ENCODE measurements at places on chromosomes 1 and 21.

GRCh38 chr1:204647114-204647804 lies 38.3 kb downstream of the LRRN2 start:
- peak; percentile 83 for DNase-seq

- DNase-seq: no peak
Measured at GRCh38 chr1:101044749-101045148, 19.2 kb upstream of the DPH5 start.

DNA sequence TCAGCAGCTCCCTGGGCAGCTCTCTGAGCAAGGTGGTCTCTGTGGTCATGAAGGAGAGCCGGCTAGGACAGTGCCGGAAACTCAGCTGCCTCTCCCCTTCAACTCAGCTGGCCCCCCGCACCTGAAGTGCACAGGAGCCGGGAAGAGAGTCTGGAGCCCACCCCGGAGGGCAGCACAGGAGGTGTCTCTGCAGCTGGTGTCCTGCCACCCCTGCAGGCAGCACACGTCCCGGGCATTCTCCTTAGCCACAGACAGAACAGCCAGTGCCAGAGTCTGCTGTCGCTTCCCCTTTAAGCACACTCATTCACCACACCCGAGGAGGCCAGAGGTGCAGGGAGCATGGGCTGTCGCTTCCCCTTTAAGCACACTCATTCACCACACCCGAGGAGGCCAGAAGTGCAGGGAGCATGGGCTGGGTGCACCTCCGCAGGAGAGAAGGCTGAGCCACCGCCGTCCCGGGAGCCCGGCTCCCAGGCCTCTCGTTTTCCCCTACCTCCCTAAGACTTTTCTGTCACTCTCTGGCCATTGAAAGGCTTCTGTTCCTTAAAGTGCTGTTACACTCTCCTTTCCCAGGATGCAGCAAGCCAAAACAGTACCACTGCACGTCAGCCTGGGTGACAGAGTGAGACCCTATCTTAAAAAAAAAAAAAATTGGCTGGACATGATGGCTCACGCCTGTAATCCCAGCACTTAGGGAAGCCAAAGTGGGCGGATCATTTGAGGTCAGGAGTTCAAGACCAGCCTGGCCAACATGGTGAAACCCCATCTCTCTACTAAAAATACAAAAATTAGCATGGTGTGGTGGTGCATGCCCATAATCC lies 16.9 kb upstream of the SAMD11 start:
- no peak for DNase-seq

GRCh38 chr1:110048923-110049601 lies 14.6 kb downstream of the STRIP1 start:
- no peak for DNase-seq

- DNase-seq: no peak
Measured at GRCh38 chr21:30117631-30118030, 49.0 kb downstream of the CLDN17 start.

DNA sequence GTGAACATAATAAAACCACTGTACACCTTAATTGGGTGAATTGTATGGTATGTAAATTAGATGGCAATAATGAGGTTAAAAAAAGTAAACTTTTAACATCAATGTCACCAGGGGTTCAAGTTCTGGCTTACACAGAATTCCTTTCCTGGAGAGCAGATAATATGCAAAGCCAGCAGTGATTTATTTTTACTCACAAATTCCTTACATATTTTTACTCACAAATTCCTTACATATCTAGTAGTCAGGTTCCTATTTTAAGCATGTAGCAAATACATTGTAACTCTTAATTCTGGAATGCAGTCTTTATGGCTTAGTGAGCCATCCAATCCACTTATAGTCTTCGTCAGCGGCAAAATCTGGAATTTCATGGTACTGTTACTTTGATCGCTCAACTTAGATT lies 1.3 kb upstream of the UBE4B start:
- no peak for DNase-seq

- DNase-seq: no peak
Measured at GRCh38 chr1:33297911-33298622, 22.8 kb downstream of the A3GALT2 start.

DNA sequence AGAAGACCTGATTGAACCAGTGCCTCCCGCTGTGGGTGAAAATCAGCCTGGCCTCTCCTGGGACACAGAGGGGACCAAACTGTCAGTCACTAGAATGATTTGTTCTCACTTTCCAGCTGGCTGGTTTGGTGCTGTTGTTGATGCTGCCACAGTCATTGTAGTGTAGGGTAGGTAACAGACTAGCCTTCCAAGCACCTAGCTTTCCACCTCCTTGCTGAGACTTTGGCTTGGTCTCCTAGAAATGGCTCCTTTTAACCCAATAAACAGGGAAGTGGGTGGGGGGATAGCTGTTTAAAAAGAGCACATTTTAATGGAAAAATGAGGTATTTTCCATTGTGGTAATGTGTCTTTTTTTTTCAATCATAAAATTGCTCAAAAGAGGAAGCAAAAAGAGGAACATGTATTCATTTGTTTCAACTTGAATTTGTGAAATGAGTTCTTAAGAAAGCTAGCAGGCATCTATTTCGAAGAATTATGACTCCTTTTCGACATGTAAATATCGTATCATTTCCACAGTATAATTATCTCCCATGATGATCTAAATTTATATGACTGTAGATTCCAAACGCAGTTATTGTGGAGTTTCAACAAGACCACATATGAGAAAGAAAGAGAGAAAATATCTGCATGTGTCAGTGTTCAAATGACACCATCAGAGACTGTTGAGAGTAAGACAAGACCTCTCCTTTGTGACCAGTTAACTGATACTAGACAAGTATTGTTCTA lies 190.1 kb downstream of the HLX start:
- no peak for DNase-seq

DNA sequence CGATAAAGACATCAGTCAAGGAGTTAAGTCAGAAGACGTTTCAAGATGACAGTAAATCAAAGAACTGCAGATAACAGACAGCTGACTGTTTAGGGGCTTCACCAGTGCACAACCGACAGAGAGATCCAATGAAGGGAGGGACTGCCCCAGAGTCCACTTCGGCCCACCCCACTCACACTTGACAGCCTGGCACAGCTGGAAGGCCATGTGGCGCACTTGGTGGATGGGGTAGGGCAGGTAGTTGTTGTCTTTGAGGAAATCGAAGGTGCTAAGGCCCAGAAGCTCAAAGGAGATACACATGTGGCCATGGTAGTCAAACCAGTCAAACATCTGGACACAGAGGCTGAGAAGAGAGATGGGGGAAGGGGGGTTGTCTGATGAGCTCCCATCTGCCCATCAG lies 4.4 kb upstream of the SCAMP3 start:
- DNase-seq: no peak

GRCh38 chr1:243716906-243717305 lies 133.1 kb downstream of the AKT3 start:
- DNase-seq: no peak

DNA sequence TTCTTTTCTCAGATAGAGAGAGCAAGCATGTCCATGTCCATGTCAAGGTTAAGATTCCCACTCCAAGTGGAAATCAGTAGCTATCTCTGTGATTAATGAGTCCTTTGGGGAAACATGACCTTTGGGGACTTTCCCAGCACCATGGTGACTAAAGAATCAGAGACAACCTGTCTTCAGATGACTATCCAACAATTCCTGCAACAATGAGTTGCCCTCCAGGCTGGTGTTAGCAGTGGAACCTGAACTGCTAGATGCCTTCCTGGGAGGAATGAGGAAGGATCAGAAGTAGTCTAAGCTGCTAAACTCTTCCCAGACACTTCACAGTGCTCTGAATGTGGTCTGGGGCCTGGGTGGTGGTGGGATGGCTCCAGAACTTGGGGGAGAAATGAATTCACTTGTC lies 6.5 kb downstream of the S100A9 start:
- no peak for DNase-seq

GRCh38 chr1:43864111-43865045 lies 69.2 kb upstream of the ARTN start:
- no peak for DNase-seq

DNA sequence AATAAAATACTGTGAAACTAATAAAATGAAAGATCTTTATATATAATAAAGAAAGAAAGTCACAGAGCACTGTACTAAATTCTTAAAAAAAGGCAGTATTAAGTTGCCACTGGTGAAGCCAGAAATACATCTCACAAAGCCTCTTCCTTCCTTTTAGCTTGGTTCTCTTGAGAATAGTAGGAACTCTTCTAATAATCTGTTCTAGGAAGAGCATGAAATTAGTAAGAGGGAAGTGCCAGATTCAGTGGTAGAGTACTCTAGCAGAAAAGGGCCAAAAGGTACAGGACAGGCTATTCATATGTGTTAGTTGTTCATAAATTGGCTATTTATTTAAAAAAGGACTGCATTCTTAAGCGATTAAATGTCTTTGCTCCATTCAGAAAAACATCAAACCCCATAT lies 33.7 kb downstream of the CTTNBP2NL start:
- DNase-seq: no peak

- DNase-seq: no peak
Measured at GRCh38 chr1:196399713-196400112, 208.5 kb downstream of the KCNT2 start.

GRCh38 chr1:17798011-17798410 lies 42.9 kb downstream of the ACTL8 start:
- peak; percentile 23 for DNase-seq

GRCh38 chr1:84159533-84160240 lies 15.6 kb downstream of the PRKACB start:
- no peak for DNase-seq

GRCh38 chr1:35598895-35599294 lies 25.8 kb downstream of the TFAP2E start:
- no peak for DNase-seq

DNA sequence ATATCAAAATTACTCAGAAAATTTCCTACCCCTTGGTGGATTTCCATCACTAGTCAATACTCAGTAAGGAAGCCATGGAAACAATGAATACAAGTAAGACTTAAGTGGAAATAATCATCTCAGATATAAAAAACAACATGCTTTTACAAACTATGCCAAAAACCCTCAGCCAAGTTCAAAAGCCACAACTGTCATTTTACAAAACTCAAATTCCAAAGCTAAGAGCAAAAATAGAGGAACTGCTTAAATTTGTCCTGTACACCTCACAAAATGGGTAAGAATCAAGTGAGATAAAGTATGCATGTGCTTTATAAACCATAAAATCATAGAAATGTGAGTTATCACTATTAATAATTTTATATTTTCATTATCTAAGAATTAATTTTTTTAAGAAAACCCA lies 9.6 kb downstream of the TMCO1 start:
- no peak for DNase-seq

DNA sequence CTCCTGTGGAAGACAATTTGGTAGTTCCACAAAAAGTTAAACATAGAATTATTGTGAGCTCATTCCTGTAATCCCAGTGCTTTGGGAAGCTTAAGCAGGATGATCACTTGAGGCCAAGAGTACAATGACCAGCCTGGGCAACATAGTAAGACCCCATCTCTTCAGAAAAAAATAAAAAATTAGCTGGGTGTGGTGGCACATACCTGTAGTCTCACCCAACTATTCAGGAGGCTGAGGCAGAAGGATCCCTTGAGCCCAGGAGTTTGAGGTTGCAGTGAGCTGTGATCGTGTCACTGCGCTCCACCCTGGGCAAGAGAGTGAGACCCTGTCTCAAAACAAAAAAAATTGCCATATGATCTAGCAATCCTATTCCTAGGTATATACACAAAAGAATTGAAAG lies 4.1 kb upstream of the CHML start:
- no peak for DNase-seq

GRCh38 chr21:40641042-40641441 lies 205.9 kb downstream of the DSCAM start:
- no peak for DNase-seq

DNA sequence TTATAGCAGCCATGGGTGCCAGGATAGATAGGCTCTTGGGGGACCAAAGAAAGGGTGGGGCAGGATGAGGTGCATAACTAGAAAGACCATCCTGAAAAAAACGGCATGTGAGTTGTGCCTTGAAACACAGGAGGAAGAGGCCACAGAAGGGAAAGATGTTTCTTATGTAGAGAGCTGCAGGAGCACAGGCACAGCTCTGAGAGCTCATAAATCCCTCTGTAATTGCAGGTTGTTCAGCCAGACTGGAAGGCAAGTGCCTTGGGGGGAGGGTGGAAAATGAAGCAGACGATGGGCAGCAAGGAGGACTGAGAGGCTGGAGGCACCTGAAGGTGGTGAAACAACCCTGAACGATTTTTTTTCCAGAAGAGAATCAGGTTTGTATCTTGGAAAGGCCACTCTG lies 170.7 kb downstream of the NR5A2 start:
- no peak for DNase-seq

DNA sequence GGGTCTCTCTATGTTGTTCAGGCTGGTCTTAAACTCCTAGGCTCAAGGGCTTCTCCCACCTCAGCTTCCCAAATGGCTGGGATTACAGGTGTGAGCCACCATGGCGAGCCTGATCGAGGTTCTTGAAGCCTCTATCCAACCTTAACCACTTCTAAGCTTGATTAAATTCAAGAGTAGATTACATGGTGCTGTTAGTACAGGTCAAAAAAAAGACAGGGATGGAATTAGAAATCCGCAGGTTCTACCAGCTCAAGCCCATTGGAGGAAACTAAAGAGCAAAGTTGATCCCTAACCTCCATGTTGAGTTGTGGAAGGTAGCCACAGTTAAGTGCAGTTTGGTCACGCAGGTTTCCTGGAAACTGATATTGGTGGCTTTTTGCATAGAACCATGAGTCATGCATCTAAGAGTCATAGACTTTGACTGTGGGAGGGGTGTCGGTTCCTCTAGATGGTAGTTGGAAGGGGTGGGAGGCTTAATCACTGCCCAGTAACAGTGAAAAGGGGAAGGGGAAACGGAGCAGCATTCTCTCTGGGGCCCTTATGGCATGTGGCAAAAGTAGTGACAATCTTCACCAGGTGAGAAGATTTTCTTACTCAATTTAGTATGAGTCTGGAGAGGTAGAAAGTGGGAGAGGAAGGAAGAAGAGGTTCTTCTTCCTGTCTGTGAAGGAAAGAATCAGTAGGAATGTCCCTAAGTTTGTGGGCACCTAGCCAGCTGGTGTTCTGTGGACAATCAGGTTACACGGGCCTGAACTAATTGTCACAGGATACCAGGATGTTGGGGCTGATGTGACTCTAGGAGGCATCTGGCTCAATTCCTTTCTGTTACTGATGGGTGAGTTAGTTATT lies 7.0 kb downstream of the CD53 start:
- DNase-seq: peak; percentile 36

GRCh38 chr1:147177611-147178380 lies 5.5 kb upstream of the PRKAB2 start:
- no peak for DNase-seq

DNA sequence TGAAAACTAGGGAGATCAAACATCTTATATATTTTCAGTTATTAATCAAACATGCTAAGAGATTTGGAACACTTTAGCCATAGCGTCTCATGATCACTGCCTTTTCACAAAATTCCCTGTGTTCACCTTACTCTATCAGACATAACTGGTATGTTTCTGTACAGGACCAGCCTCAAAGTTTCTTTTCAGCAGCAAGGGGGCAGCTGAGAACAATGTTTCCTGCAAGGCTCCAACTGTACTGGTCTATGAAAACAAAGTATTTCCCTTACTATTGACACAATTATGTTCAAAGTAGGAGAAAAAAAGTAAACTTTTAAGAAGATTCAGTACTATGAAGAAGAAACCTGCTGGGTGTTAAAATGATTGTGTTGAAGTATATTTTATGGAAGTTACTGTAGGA lies 98.5 kb downstream of the ATF6 start:
- DNase-seq: no peak

All from urothelium cell line (cell line).